Transverse colon (tissue), 4 donors: ENCODE measurements at places on chromosomes 2 and 18.

- no peak for DNase-seq
Observed at GRCh38 chr18:9792565-9793245, 84.6 kb downstream of the RAB31 start.

GRCh38 chr2:226310146-226310545, 489.5 kb downstream of the IRS1 start:
- no peak for DNase-seq

DNA sequence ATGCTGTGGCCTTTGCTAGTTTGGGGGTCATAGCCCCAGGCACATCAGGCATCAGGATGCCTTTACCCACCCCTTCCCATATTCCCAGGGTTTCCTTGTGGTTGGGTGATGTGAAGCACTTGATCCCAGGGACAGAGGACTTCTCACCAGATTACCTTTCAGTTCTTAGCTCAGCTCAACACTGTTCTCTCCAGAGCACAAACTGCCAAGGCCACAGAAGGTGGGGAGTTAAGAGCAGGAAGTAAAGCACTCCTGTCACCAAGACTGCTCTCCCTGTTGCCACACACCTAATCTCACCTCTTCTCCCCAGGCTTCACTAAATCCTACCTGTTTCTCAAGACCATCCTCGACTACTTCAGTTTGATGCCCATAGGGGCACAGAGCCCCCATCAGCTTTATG, 25.9 kb downstream of the FHOD3 start:
- DNase-seq: no peak

DNA sequence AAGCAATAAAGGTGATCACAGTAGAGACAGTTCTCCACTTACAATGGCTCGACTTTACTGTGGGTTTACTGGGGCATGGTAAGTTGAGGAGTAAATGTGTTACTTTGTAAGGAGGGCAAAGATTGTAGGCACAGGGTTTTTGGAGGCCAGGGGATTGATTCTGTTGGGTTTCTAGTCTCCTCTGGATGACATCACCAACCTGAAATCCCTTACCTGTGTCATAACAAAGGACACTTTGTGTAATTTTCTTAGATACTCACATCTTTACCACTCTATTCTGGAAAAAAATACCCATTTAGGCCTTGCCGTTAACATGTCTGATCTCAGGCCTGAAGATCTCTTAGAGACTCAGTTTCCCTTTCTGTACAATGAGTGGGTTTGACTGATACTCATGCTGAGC, 161.7 kb downstream of the GLI2 start:
- no peak for DNase-seq

GRCh38 chr2:96073170-96073775, 38.6 kb upstream of the GPAT2 start:
- DNase-seq: no peak

- no peak for DNase-seq
Observed at GRCh38 chr2:11785611-11785940, 39.1 kb downstream of the LPIN1 start.

DNA sequence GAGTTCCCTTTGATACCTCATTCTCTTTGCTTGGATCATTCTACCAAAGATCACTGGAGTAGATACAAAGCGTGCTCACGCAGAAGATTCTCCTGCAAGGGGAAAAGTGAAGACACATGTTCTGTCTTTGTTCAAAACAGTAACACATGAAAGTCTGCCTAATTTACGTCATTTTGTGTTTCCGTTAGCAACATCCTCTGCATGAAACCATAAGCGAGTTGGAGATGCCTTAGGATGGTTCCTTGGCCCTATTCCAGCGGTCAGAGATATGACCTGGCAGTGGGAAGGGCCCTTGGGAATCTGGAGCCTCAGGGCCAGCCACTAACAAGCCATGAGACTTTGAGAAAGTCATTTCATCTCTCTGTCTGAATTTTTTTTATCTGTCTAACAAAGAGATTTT, 180.9 kb upstream of the TWIST2 start:
- no peak for DNase-seq

DNA sequence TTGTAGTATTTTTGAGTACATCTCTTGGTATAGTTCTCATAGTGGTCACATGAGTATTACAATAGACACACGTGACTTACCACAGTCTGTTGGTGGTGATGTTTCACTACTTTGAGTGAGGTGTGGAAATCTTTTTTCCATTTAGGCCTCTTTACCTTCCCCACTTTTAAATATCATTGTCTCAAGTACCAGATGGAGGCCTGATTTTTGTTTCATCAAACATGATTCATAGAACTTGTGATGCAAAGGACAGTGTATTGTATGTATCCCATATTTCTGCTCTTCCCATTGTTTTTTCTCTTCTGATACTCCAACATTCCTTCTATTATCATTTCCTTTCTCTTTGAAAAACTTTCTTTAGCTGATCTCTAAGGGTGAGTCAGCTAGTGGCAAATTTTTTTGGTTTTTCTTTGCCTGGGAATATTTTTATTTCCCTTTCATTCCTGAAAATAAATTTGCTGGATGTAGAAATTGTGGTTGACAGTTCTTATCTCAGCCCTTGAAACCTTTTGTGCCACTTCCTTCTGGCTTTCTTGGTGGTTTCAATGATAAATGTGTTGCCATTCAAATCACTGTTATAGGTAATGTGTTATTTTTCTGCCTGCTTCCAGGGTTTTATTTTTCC, 32.8 kb downstream of the RFX8 start:
- DNase-seq: no peak

- no peak for DNase-seq
Observed at GRCh38 chr2:232573771-232574435, 23.4 kb downstream of the EIF4E2 start.

- no peak for DNase-seq
Observed at GRCh38 chr2:197369228-197369932, 58.8 kb upstream of the ANKRD44 start.

GRCh38 chr2:241358470-241358869, 2.4 kb downstream of the FARP2 start:
- peak; percentile 33 for DNase-seq

GRCh38 chr18:44507729-44508325, 172.9 kb upstream of the SETBP1 start:
- peak; percentile 26 for DNase-seq

DNA sequence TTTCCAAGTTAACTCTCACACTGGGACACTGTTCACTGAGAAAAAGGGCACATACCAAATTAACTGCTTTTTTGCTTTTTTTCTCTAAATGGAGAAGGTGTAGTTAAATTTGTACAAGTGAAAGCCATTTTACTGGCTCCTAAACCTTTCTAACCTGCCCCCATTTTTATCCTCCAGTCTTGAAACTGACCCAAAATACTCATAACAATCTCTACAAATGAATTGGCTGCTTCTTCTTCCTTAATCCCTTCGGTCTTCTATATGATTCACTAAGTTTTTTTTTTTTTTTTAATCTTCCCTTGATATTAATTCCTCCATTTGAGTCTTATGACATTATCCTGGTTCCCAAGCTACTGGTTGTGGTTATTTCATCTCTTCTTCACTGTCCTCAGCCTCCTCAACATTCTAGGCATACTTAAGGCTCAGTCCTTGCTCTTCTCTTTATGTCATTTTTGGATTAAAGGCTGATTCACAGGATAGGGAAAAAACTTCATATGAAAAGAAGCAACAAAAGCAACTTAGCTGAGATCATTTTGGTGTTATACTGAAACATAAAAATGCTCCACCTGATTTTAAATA, 19.8 kb downstream of the ORC2 start:
- DNase-seq: no peak

- DNase-seq: no peak
Observed at GRCh38 chr2:227117852-227118251, 46.2 kb downstream of the COL4A4 start.

GRCh38 chr2:143679617-143680016, 550.4 kb downstream of the ARHGAP15 start:
- no peak for DNase-seq

GRCh38 chr2:167013227-167013626, 124.9 kb downstream of the XIRP2 start:
- no peak for DNase-seq

DNA sequence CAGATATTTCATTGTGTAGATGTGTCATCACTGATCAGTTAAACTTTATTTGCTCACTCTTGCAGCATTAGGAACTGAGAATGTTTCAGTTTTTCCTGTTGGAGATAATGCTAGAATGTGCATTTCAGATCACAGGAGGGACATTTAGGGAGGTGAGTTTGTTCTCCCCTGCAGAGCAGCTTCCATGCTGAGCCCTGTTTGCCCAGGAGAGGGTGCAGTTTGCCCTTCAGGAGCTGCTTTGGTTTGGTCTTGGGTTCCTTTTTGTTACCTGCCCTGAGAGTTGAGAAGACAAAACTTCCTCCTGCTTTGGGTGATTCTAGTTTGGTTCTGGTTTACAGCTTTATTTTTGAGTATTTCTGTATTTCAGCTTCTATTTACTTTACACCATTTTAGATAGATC, 49.9 kb downstream of the DGKD start:
- DNase-seq: peak; percentile 75

- peak; percentile 59 for DNase-seq
Observed at GRCh38 chr2:28544922-28545589, 49.2 kb downstream of the PLB1 start.

DNA sequence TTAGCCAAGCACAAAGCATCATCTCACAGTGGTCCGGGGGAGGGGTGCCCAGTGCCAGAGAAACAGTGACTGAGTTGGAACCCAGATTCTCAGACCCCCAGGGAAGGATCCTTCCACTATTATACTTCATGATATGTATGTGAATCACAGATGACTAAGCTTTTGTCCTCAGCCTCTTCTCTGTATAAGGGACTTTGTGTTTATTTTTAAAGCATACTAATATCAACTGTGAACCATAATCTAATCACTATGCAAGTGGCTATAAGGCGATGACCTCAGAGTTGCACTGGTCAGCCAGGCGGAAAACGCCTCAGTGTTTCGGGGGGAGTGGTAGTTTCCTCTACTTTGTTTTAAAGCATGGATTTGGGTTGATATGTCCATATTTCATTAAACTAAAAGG, 160.4 kb upstream of the TMEM200C start:
- no peak for DNase-seq

- DNase-seq: no peak
Observed at GRCh38 chr18:8424917-8425725, 184.1 kb upstream of the RAB12 start.

DNA sequence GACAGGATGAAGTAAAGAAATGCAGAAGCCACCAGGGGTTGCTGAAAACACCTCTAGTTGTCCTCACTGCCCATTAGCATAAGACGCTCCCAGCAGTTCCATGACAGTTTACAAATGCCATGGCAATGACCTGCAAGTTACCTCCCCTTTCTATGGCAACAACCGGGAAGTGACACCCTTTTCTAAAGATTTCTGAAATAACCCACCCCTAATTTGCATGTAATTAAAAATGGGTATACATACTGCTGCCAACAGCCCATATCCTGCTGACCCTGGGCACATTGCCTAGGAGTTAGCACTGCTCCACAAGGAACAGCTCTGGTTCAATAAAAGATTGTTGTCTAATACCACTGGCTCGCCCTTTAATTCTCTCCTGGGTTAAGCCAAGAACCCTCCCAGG, 178.3 kb upstream of the LRATD1 start:
- DNase-seq: no peak

DNA sequence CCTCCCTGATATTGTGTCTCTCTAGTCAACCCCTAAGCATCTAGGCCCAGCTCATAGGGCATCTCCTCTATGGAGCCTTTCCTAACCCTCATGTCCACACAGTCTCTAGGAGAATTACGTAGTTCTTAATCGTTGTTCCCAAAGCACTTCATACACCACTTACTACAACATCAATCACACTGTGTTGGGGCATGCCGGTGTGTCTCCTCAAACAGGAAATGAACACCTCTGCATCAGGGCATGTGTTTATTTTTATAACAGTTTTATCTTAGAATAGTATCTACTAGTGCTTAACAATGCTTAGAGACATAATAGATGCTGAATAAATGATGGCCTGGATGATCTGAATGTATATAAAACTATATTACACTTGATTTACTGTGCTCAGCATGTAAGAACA, 19.7 kb downstream of the CYP1B1 start:
- DNase-seq: no peak

DNA sequence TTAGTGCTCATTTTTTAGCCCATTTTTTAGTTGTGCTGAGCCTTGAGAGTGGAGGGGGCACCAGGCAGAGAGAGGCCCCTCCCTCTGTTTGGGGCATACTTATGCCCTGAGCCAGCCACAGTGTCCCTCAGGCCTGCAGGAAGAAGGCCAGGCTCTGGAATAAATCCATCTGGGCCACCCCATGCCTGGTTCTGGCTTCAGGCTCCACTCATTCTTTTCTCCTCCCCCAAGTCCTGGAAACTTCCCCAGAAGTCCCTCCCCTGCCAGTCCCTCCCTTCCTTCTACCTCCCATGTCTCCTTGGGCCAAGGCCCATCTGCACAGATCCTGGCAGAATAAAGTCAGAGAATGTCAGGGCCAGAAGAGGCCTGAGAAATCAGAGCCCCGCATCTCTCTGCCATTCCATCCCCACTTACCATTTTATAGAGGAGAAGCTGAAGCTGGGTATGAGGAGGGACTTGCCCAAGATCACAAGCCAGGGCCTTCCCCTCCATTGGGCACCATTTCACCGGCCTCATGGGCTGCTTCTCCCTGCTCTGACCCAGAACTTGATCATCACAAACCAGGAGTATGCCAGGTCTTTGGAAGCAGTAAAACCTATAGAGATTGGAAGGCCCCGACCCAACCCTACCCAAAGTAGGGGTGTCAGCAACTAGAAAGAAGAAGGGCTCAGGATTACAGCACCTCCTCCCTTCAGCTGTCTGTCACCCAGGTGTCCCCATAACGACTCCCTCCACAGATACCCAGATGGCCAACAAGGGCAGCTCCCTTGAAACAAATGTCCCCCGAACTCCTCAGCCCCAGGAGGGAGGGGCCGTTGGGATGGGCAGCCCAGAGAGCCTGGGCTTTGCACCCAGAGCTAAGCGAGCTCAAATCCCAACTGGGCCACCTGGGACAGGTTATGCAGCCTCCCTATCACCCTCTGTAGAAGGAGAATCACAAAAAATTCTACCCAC, 108.4 kb downstream of the POLR1A start:
- no peak for DNase-seq

DNA sequence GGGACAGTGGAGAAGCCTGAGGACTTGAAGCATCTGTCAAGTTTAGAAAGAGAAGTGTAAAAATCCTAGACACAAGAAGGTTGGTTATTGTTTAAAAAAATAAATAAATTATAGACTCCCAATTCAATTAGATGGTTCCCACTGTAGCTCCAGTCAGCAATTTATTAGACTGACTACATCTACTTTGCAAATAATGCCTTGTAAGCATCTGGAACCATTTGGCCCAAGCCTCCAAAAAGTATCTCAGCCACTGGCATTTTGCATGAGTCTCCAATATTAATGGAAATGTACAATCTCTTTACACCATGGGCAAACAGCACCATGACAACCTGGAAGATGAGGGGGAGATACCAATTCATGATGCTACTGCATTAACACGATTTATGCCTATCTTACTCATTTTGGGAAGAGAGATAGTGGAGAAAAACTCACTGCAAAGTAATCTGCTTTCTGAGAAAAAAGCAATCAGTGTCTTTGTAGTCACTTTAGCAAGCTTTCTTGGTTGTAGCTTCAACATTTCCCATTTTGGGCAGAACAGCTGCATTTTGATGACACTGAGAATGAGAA, 2.8 kb downstream of the NYAP2 start:
- DNase-seq: no peak

- no peak for DNase-seq
Observed at GRCh38 chr2:204948024-204948763, 402.9 kb downstream of the PARD3B start.
